Caco-2 (cell line): ENCODE measurements at places on chromosomes 6 and 20. TPM values are rescaled to one million over a fixed set of nuclear protein-coding genes. Genes with fewer than 3 reads are reported as not detected.
A peak's percentile ranks its signal among the peaks of the same experiment; 100 is the strongest.

- peak within 1 kb of the TSS; percentile 50 for H3K4me3 ChIP-seq
- H3K36me3 ChIP-seq = no peaks in the 10 kb centered on the region
Observed at GRCh38 chr20:63536997-63537524, at the start of gene PTK6. PTK6 (minus strand) TSS chr20:63537376; CDS start chr20:63537314, 62 bp downstream.

DNA sequence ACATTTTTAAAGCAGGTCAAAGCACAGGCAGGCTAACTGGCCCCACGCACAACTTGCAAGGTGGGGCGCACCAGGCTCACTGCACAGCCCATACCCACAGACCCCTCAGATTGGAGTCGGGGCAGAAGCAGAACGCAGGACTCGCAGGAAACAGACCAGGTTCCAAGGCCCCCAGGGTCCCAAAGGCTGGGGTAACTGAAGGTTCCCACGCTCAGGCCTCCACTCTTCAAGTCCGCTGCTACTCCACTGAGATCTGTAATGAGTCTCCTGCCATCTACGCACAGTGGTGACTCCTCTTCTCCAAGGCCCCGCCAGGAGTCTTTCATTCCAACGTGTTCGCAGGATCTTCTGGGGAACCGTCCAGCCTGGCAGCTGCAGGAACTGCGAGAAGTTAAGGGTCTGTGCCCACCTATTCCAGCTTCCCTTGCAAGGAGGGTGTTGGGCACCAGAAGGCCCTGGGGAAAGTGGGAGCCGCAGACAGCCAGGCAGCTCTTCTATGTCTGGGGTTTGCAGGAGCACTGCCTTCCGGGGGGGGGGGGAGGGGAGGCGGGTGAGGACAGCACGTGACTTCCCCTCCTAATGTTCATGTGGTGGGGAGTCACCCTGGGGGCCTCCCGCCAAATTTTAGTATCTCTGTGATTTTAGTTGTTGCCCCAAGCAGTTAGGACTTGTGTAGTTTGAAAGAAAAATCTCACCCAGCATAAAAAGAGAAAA, 2.0 kb upstream of the TAF4 start:
- H3K27me3 ChIP-seq = no peaks in the 10 kb centered on the region
- H3K36me3 ChIP-seq = peaks cover 6% of the 10 kb centered on the region; the same call in 1 of the 2 replicates
- H3K4me1 ChIP-seq = peaks cover 28% of the 10 kb centered on the region
- H3K4me3 ChIP-seq = peak overlapping the region; percentile 68
- peak overlapping the region; percentile 91 for H3K27ac ChIP-seq
- no peak for DNase-seq

Gene SLC13A3
- total RNA-seq = 0.30 and 0.39 TPM in 2 replicates

DNA sequence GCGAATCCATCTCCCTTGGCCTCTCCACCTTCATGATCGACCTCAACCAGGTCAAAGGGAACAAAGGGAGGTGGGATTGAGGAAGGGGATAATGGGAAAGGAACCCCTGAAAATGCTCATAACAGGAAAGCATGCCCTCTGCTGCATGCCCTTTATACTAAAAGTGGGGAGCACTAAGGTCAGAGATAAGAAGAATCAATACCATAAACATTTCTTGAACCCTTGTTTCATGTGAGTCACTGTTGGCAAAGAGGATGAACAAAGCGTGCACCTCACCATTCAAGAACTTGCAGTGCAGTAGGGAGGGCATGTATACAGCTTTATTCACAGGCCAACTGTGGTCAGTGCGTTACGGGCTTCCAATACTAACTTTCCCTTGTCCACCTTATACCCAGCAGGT, 1.7 kb upstream of the SAPCD1 start:
- no peak overlapping the region for H3K27ac ChIP-seq
- no peak for DNase-seq
- no peak overlapping the region for H3K4me3 ChIP-seq
- no peaks in the 10 kb centered on the region for H3K27me3 ChIP-seq
- peaks cover 5% of the 10 kb centered on the region for H3K4me1 ChIP-seq
- 0 out of 2 replicates have a peak, but pooled peaks cover 1% of the 10 kb centered on the region for H3K36me3 ChIP-seq

Gene ALDH8A1
- 0.21 and 0.29 TPM in 2 replicates for total RNA-seq

DNA sequence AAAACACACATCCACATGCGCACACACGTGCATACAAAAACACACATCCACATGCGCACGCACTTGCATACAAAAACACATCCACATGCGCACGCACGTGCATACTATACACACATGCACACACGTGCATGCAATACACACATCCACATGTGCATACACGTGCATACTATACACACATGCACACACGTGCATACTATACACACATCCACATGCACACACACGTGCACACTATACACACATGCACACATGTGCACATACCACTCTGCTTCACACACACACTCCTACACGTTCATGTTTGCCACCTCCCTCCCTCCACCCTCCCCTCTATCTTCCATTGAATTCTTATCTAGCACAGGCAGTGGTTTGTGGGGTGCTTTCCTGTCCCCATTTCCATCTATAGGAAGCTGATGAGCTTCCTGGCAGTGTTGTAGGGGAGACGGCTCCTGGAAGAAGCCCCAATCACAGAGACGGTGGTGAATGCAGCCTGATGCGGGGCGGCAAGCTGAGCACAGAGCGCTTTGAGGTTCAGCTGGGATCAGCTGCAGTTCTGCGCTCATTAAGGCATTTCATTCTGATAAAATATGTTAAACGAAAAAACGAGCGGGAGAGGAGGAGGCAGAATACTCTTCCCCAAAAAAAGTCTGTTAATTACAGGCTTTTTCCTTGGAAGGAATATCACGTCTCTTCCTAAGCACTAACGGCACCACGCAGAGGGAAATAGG, 287.7 kb downstream of the TAF4 start:
- H3K36me3 ChIP-seq = no peaks in the 10 kb centered on the region
- no peak overlapping the region for H3K4me3 ChIP-seq
- no peak for DNase-seq
- no peak overlapping the region for H3K27ac ChIP-seq
- no peaks in the 10 kb centered on the region for H3K4me1 ChIP-seq

DNA sequence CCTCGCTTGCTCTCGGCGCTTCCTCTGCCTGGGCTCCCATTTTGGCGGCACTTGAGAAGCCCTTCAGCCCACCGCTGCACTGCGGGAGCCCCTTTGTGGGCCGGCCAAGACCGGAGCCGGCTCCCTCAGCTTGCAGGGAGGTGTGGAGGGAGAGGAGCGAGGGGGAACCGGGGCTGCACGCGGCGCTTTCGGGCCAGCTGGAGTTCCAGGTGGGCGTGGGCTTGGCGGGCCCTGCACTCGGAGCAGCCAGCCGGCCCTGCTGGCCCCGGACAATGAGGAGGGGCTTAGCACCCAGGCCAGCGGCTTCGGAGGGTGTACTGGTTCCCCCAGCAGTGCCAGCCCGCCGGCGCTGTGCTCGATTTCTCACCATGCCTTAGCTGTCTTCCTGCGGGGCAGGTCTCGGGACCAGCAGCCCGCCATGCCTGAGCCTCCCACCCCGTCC, 10.2 kb upstream of the SRPK1 start:
- no peak overlapping the region for H3K4me3 ChIP-seq
- 0 out of 2 replicates have a peak, but pooled peaks cover 3% of the 10 kb centered on the region for H3K4me1 ChIP-seq
- no peak for DNase-seq
- H3K27me3 ChIP-seq = no peaks in the 10 kb centered on the region
- no peak overlapping the region for H3K27ac ChIP-seq
